Activated CD8-positive, alpha-beta memory T cell treated with anti-CD3 and anti-CD28 coated beads for 1 hour (primary cell): ENCODE measurements at places on chromosomes 2 and 18.

DNA sequence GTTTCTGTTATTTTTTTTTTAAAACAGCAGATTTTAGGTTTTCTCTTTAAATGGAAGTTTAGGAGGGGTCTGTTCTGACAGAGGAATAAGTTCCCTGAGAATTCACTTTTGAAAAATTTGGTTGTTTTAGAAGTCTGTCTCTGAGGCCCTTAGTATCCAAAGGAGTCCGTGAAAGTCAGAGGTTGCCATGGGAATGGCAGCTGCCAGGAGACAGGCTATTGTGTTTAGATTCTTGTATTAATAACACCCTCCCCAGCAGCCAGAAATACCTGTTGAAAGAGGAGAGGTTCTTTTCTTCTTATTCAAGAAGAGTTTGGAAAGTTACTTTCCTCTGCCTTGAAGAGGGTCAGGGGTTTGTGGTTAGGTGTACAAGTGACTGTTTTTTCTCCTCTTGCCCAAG, 29.5 kb downstream of the TNP1 start:
- no peak for DNase-seq

DNA sequence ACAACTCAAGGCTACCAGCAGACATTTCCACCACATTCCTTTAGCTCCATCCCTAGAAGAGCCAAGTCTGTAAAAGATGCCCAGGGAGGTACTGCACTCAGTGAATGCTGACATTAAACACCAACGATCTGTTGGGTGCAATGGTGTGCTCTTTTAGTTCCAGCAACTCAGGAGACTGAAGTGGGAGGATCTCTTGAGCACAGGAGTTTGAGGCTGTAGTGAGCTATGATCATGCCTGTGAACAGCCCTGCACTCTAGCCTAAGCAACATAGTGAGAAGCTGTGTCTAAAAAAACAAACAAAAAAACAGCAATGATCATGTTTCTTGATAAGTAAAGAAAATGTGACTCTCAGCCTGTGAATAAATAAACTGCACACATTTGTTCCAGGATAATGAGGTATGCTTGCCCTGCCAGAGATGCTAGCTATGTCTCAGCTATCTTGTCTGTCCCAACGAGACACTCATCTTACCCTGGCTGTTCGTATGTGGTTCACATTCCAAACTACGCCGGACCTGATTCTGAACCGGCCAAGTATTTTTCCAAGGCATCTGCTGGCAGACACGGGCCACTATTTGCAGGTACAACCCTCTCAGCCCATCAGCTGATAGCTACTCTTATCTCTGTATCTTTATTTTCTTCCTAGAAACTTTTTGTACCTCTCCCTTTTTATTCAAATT, 21.8 kb downstream of the TMEM182 start:
- no peak for DNase-seq

DNA sequence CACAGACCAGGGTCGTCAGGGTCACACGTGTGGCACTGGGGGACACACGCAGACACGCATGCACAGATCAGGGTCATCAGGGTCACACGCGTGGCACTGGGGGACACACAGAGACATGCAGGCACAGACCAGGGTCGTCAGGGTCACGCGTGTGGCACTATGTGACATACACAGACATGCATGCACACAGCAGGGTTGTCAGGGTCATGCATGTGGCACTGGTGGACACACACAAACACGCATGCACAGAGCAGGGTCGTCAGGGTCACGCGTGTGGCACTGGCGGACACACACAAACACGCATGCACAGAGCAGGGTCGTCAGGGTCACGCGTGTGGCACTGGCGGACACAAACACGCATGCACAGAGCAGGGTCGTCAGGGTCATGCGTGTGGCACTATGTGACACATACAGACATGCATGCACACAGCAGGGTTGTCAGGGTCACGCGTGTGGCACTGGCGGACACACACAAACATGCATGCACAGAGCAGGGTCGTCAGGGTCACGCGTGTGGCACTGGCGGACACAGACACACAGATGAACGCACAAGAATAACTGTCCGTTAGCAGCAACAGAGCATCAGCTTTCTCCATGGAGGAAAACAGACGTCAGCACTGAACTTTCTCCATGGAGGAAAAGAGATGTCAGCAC, 34.9 kb downstream of the HDAC4 start:
- no peak for DNase-seq

- DNase-seq: no peak
These were observed 24.5 kb downstream of the ABI2 start for GRCh38 chr2:203352604-203353255.

GRCh38 chr2:15973481-15974401, 33.4 kb downstream of the MYCN start:
- no peak for DNase-seq
